ENCODE measurements at places on chromosomes 12 and 14.
A peak's percentile ranks its signal among the peaks of the same experiment; 100 is the strongest.

GRCh38 chr12:77049767-77050353 is 15.5 kb downstream of the E2F7 start:
- DNase-seq: no peak

DNA sequence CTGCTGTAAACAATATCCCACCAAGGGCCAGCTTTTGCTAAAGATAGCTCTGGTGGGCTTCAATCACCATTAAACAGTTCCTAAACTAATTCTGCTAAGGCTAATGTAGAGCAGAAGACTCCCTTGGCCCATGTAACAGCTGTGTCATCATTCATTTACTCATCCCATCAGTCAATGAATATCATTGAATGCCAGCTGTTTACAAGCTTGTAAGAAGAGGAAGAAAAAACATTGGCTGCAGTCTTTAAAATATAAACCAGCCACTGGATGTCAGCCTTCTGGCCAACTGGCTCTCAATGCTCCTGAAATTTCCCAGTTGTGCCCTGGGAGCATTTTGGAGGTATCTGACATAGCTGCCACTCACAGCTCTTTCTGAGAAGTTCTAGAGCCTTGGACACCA is 18.0 kb upstream of the MAP3K9 start:
- no peak for DNase-seq

- DNase-seq: no peak
Observed at GRCh38 chr12:46400406-46400805, 27.8 kb upstream of the SLC38A2 start.

DNA sequence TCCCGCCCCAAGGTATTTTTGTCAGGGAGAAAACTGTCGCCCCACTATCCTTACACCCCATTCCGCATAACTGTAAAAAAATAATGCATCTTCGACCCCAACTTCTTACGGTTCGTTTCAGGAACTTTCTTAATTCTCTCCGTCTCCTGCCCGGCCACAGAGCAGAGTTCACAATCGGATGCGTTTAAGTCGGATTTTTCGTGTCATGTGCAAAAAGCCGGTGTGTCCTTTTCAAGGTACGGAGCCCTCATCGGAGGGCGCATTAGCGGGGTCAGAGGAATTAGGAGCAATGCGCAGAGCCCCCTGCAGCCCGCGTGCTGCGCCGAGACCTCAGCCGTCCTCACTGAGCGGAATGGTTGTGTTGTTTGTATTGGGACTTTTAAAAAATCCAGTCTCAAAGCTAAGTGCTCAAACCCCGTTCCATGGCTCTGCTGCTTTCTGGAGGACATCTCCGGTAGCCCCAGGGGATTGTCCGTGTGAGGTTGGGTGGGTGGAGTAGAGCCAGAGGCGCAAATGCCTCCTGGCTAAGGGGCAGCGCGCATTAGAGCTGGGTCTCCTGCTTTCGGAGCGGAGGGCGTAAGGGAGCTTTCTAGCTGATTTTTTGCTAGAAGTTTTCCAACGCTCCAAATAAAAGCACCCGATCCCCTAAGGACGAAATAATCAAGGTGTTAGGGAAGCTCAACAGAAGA is 3.9 kb upstream of the GSC start:
- DNase-seq: no peak

DNA sequence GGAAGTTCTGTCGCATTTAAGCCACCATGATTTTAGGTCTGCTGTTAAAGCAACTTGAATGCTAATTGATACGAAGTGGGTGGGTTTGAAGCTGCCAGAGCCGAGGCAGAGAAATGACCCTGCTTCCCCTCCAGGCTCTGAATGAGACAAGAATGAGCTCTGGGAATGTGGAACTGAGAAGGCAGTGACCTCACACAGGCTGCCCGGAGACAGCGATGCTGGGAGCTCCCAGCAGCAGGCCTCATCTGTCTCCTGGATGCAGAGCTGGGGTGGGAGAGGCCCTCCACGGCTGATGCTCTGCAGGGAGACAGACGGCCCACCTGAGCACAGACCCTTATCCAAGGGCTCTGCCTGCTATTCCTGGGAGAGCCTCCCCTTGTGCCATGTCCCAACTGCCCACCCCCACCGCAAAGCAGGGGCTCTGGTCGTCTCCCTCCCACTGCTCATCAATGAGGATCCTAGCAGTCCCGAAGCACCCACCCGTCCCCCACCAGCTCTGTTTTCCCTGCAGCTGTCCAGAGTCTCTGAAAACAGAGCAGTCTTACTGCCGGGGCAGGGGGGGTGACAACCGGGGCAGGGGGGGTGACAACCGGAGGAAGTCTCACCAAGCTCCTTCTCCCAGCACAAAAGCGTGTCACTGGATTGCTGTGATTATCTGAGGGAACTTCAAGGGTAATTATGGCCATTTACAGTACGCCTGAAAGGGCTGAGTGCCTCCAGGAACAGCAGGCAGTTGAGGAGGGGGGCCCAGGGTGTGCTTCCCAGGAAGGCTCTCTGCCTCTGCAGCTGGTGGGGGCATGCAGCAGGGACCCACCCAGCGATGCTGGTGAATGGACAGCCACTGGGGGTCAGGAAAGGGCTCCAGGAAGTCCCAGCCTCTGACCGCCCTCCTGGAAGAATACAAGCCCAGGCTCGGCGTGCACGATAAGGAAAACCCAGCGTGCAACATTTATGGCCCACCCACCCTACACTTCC is 67.8 kb downstream of the CHGA start:
- DNase-seq: no peak

- DNase-seq: no peak
Observed at GRCh38 chr12:104218935-104219334, 3.4 kb downstream of the TXNRD1 start.

DNA sequence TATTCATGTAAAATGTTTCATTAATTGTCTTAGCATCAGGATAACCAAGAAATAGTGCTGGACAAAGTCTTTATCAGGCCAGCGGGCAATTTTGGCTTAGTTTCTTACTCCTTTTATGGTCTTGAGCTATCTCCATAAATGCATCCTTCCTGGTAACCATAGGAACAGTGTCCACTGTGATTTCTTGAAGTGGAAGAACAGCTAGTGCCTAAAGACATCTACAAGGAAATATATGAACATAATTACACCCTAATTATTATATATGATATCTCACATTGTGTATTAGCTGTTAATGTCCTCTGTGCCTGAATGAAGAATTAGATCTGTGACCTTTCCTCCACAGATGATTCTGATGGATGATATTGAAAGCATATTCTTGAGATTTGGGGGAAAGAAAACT is 286.7 kb upstream of the ATXN7L3B start:
- no peak for DNase-seq

DNA sequence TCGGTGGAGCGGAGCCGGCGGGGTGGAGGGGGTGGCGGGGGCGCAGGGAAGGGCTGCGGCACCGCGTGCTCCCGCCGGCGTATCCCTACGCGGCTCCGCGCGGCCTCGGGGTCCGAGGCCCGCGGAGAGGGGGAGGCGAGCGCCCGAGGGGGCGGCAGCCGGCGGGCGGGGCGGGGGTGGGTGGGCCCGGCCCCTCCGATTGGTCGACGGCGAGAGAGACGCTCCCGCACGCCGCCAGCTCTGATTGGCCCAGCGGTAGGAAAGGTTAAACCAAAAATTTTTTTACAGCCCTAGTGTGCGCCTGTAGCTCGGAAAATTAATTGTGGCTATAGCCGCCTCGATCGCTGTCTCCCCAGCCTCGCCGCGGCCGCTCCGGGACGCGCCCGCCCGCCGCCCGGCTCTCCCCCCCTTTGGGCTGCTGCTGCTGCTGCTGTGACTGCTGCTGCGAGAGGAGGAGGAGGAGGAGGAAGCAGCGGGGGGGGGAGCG is at the start of gene FOXG1:
Gene FOXG1 (plus strand): TSS at position 319 of the 487 bp plus-strand sequence. CDS start 493 bp downstream, outside the sequence.
- DNase-seq: no peak

DNA sequence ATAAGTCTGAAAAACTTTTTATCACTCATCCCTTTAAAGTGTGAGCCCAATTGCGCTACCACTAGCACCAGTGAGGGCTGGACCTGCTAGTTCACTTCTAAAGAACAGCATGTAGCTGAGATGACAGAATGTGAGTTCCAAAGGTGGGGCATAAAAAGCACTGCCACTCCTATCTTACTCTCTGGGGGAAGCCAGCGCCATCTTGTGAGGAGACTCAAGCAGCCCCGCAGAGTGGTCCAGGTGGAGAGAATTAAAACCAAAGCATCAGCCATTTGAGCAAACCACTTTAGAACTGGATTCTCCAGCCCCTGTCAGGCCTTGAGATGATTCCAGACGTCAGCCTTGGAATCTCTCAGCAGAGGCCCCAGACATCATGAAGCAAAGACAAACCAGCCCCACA is 39.9 kb downstream of the TMEM132D start:
- DNase-seq: no peak

DNA sequence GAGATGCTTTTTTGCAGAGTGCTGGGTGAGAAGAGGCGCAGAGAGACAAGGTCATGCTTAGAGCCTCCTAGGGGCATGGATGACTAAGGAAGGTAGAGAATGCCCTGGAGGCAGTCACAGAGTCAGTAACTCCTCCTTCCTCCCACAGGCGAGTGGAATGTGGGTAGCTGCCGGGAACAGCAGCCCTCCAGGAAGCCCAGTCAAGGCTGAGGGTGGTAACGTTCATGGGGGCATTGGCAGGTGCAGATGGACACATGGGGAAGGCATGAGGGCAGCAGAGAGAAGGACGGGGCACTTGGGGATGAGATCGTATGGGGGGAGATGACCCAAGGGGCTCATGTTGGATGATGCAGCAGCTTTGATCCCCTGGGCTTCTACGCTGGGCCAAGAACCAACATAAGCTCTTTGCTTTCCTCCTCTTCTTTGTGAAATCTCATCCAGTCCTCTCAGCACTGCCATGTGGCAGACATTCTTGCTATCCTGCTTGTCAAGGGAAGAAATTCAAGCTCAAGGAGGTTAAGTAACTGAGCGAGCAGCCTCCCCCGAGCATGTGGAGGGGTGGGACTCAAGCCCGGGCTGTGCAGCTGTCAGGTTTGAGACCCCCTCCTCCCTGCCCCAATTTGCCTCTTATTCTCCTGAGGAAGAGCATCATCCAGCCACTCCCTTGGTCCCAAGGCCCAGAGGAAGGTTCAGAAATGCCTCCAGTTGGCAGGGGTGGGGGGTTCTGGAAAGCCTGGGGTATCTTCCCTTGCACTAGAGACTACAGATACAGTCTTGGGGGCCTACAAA is 187.9 kb downstream of the PIWIL1 start:
- DNase-seq: no peak

GRCh38 chr14:30193845-30194501 is 266.3 kb upstream of the PRKD1 start:
- DNase-seq: no peak

DNA sequence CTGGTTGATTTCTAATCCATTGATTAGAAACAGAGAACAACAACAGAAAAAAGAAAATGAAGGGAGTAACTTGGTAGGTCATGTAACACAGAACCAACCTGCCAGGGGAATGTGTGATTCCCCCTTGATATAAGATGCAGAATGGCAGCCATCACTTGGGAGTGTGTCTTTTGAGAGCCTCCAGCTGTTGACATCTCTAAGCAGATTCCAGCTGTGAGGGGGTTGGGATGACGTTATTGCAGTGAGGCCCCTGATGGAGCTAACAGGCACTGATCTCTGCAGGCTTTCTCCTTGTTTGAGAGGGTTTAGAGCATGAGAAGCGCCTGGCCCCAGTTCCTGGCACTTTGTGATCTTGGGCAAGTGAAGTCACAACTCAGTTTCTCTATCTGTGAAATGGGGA is 124.9 kb downstream of the PELI2 start:
- DNase-seq: no peak

GRCh38 chr12:26317942-26318575 is 122.7 kb downstream of the SSPN start:
- DNase-seq: no peak

GRCh38 chr14:100865682-100866591 is 37.6 kb downstream of the RTL1 start:
- no peak for DNase-seq

GRCh38 chr14:59768855-59769375 is 101.7 kb downstream of the RTN1 start:
- no peak for DNase-seq

DNA sequence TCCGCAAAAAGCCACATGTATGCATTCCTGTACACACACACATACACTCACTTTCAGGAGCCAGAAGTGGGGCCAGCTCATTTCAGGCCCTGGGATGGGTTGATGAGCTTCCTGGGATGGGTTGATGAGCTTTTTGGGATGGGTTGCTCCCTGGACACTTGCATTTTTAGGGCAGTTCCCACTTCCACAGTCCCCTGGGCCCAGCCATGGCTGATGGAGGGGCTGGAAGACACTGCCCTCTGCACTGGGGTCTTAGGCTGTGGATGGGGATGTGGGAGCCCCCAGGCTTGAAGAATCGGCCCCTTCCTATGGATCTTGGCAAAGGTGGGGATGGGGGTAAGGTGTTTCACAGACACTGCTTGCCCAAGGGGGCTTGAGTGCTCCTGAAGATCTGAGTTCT is 12.7 kb downstream of the ACVRL1 start:
- no peak for DNase-seq

DNA sequence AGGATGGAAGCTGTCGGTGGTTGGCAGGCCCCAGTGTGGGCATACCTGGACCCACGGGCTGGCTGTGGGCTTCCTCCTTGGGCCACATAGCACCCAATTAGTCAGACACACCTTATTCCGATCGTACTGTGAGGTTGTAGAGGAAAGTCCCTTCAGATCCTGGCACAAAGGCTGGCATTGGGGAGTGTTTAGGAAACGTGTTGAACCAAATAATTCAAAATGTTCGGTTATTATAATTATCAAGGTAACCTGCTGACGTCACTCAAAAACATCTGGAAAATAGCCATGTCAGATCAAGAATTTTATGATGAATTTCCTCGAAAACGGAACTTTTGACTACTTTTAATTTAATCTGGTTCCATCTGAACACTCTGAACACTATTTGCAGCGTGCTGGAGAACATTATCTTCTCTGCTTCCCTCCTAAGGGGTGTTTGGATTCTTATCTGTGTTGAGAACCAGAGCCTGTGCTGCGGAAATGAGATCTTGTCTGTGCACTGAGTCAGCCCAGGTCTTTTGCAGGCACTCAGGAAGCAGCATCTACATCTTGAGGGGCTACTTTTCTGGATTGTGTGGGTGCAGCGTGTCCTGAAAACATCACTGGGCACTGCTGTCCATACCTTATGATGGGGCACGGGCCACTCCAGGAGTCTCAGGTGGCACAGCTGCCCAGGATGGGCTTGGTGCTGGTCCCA is 100.3 kb downstream of the SLC25A47 start:
- no peak for DNase-seq

DNA sequence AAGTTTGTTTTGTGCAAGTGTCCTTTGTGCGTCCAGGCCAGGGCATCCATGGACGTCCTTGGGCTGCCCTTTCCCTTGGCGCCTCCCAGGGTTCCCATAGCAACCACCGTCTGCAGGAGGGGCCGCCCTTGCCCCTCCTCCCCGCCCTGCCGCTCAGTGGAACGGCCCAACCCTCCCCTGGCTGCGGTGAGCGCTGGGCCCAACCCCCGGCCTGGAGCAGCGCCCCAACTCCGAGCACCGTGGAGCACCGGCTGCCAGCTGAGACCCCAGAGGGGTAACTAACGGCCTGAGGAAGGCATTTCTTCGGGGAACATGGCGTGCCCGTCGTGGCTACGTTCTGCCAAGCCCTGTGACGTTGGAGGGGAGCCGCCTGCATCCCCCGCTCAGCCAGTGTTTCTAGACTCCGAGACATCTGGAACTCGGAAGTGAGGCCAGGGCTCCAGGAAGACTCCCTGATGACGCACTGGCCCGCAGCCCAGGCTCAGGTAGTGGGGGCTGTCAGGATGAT is 5.3 kb upstream of the ACACB start:
- peak; percentile 5 for DNase-seq

GRCh38 chr12:106780010-106780631 is 5.6 kb downstream of the RIC8B start:
- DNase-seq: no peak

GRCh38 chr14:37844614-37845013 is 249.2 kb downstream of the TTC6 start:
- DNase-seq: no peak

GRCh38 chr12:45284096-45284901 is 68.4 kb downstream of the ANO6 start:
- no peak for DNase-seq

GRCh38 chr12:14913381-14913781 is 25.0 kb downstream of the ERP27 start:
- DNase-seq: no peak

Data from stimulated activated CD8-positive, alpha-beta memory T cell treated with anti-CD3 and anti-CD28 coated beads, Interleukin-4, amount 100 ng/mL, for 1 hour (primary cell).